Fibroblast of skin of abdomen (primary cell): ENCODE measurements at places on chromosomes 13 and 19.

DNA sequence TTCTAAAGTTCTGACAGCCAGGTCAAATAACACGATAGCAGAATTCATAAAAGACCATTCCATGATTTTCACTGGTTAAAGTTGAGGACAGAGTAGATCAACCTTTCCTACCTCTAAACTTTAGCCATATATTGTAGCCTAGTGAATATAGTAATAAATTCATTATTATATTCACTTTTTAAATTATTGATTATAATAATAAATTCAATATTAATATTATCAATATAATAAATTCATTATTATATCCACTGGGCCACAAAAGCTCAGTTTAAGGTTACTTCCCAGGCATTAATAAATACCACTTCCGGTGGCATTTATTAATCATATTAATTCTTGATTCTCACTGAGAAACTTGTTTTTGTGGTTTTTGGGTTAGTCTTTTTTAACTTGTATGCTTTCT is 85.7 kb upstream of the GPC6 start:
- DNase-seq, result no peak

GRCh38 chr13:80048802-80049201 is 292.1 kb downstream of the SPRY2 start:
- DNase-seq, result peak; percentile 97

DNA sequence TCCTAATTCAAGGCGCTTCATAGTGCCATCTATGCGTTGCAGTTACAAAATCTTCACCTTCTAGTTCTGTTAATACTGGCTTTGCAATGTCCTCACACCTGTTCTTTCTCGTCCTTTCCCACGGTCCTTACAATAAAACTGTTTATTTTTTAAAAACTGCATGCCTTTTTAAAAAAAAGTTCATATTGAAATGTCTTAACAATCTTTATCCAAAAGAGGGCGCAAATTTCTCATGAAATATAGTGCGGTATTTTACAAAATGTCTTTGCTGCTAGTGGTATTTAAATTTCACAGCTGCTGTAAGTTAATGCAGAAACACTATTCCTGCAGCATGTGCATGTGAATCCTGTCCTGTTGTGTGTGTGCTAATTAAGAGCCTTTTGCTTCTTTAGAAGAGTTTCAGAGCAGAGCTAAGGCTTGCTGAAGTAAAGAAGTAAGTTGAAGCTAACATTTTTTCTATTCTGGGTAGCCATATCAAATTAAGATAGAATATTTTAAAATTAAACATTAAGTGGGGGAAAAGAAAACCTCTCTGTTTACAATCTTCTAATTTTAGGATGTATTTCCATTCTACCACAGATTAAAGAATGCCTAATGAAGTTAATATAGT is 15.8 kb upstream of the CLDN10 start:
- DNase-seq, result peak; percentile 24

DNA sequence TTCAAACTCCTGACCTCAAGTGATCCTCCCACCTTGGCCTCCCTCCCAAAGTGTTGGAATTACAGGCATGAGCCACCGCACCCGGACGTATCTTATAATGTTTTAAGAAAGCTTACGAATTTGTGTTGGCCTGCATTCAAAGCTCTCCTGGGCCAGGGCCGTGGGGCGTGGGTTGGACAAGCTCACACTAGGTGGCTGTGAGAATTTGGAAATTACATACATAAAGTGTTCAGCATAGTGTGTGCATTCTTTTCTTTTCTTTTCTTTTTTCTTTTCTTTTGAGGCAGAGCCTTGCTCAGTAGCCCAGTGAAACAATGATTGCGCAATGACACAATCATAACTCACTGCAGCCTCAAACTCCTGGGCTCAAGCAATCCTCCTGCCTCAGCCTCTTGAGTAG is 2.6 kb downstream of the ZSWIM4 start:
- DNase-seq, result peak; percentile 69

- no peak for DNase-seq
Measured at GRCh38 chr19:56740501-56740900, 68.9 kb upstream of the ZNF835 start.
